ENCODE measurements at places on chromosomes 2 and 18.

DNA sequence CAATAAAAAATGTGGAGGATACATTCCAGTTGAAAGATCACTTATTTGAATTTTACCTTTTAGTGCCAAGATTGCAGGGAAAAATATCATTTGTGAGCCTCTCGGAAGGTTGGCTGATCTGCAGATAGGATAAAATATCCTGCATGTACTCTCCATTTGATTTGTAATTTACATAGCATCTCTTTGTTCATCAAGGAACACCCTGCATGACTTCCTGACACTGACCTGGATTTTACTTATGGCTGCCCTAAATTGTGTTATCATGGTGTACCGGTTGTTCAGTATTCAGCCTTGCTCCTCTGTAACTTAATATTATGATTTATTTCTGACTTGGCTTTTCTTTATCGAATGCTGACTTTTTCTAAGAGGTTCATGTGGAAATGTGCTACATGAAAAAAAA is 226.4 kb downstream of the PIK3C3 start:
- DNase-seq: no peak

DNA sequence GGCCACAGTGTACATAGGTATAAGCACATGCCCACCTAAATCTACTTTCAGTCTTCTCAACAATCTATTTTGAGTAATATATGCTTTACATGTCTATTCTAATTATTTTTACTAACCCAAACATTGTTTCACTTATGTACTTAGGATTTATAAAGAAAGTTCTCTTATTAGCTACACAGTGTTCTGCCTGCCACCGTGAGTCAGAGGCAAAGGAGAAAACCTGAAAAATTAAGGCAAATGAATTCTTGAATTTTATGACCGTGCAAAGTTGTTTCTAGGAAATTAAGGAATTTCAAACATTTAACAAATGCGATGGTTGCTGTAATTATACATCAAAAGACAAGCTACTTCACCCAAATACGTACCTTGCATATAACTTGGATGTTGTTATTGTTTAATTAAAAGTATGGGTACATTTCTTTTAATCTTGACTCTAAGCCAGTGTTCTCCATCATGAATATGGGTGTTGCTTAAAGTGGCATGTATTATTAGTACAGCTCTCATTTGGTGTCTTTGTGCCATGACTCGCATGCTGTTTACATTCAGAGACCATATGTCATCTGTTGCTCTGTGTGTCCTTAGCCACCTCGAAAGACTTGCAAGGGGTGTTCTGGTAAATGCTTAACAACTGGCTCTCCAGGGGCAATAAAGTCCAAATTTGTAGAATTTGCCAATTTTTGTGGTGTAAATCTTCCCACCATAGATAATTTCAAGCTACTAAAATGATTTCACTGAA is 154.3 kb upstream of the FN1 start:
- DNase-seq: no peak

- DNase-seq: no peak
Measured at GRCh38 chr2:27126252-27126710, 2.7 kb downstream of the ABHD1 start.

- DNase-seq: no peak
Measured at GRCh38 chr2:22124003-22124402, 1000.2 kb downstream of the TDRD15 start.

DNA sequence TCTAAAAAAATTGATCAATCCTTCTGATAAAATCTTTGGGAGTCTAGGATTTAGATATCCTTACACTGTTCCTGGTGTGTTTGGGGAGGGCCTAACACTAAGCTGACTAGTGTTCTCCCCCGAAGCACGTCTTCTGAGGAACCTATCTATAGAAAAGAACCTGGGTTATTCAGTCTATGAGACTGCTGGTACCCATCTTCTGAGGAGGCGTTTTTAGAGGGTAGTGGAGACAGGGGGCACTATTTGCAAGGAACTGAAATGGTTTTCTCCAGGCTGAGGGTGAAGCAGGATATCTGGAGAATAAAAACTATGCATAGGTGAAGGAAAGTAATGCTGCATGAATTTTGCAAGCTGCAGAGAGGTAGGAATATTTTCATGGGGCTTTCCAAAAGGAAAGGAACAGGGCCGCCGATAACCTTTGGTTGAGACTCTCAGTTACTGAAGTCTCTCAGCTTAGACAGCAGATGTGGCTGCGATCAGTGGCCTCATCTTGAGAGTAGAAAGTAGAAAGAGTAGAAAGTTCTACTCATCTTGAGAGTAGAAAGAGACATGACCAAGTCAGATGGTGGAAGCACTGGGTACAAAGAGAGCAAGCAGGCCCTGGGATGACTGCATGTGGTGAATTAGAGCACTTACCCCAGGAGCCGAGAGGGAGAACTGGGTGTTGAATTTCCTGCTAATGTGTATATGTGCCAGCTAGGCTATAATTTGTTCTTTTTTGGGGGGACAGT is 31.8 kb upstream of the KCNE4 start:
- no peak for DNase-seq

- no peak for DNase-seq
Measured at GRCh38 chr2:10388954-10389560, 59.1 kb downstream of the ODC1 start.

DNA sequence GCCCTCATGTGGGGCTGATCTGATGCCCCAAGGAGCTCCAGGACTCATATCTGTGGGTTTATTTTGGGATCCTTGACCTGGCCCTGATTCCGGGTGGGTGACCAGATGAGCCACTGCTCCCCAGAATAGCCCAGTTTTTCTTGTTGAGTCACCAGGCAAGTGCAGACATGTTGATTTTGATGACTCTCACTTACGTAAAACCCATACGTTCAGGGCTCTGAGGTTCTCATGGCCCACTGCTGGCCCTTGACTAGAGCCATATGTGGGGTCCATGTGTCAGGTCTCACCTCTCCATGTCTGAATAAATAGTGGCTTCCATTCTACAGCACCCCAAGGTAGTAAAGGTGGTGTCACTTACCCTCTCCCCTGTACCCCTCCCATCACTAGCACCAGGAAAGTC is 41.9 kb downstream of the CDC42EP3 start:
- DNase-seq: no peak

- no peak for DNase-seq
Measured at GRCh38 chr2:52862801-52863200, 904.8 kb upstream of the CHAC2 start.

DNA sequence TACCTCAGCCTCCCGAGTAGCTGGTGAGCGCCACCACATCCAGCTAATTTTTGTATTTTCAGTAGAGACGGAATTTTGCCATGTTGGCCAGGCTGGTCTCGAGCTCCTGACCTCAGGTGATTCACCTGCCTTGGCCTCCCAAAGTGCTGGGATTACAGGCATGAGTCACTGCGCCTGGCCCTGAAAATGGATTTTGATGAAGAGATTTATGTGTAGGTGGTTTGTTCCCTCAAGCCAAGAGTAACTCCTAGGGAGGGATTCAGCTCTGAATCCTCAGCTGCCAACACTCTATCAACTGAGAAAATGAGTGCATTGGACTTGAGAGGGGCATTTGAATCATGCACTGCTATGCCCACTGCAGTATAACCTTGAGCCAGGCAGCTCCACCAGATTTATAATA is 17.5 kb upstream of the LIPG start:
- no peak for DNase-seq

Data from Caco-2 (cell line).